ENCODE measurements at places on chromosomes 16 and 17.

- DNase-seq, result peak; percentile 43
These were observed 43.2 kb downstream of the RPH3AL start for GRCh38 chr17:309361-309888.

DNA sequence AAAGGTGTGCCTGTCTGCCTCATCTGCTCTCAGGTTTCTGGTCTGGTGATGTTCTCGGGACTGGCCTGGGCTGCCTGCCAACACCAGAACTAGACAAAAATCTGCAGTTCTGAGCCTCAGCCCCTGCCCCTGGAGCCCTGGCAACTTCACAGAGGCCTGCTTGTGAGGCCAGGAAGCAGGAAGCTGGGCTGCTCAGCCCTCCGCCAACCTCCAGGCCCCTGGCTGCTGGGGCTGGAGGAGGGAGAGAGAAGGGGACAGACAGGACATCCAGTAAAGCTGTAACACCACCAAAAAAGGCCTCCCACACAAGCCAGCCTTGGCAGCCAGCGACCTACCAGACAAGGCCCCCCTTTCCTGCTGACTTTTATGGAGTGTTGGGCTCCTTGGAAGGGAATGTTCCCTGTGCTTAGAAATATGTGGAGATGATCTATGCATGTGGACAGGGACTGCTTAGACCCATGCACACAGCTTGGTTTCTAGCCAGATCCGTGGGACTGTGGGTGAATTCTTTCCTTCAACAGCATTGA lies 157.6 kb downstream of the XYLT1 start:
- DNase-seq, result peak; percentile 86

DNA sequence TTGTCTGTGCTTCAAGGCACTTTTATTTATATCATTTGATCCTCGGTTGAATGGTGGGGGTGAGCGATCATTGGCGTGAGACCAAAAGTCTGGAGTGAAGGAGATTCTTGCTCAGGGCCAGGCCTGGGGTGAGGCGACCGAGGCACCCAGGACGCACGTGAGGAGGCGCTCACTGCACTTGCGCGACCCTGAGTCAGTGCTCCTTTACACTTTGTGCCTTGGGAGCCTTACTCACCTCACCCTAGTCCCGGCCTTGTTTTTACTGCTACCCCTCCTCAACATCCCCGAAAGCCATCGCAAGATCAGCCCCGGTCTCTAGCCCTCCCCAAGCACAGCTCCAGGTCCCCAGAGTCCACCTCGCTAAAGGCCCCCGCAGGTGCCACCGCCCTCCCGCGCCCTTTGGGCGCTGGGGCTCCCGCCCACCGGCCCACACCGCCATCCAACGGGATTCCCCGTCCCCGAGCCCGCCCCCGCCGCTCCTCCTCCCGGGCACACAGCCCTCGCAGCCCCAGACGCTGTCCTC lies 496 bp downstream of the EZH1 start:
- DNase-seq, result peak; percentile 45

DNA sequence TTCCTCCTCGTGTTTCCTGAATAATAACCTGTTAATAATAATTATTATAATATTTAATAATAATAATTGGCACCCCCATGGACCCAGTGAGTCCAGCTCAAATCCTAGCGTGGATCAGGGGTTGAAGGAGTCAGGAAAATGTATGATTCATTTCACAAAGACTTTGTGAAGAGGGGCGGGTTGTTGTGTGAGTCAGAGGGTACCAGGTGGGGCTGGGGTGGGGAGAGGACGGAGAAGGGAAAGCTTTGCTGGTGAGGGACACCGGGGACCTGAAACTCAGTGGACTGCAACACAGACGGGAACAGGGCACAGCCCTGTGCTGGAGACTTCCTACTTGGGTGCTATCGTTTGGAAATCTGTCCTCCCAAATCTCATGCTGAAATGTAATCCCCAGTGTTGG lies 3.1 kb upstream of the ADORA2B start:
- no peak for DNase-seq

- DNase-seq, result peak; percentile 65
These were observed 64.1 kb upstream of the CACNG4 start for GRCh38 chr17:66900126-66901010.
